ENCODE measurements at places on chromosomes 1 and 21. TPM values are rescaled to one million over a fixed set of nuclear protein-coding genes. Genes with fewer than 3 reads are reported as not detected.

Gene FCGR1A
- total RNA-seq: not detected

Gene CD1E
- not detected for total RNA-seq

Gene SPRR2B
- total RNA-seq: not detected

Gene KRTAP19-1
- not detected for total RNA-seq

Gene SMIM11
- 0.85 TPM for total RNA-seq

Gene THEM5
- not detected for total RNA-seq

Gene MXRA8
- 80.1 TPM for total RNA-seq

Gene BCL2L15
- not detected for total RNA-seq

Gene OPRD1
- total RNA-seq: 0.52 TPM

Gene RPS27
- 3,425 TPM for total RNA-seq

Gene NMNAT2
- total RNA-seq: 5.2 TPM

Gene SHISAL2A
- total RNA-seq: 1.3 TPM

Gene SH3BGR
- total RNA-seq: 1.6 TPM

Gene GJC2
- 1.7 TPM for total RNA-seq

Gene FAM163A
- total RNA-seq: 0.11 TPM

Gene RGS1
- total RNA-seq: 0.07 TPM

Gene ASTN1
- total RNA-seq: 0.41 TPM

Gene NPPB
- total RNA-seq: 1.5 TPM

Gene ERVH48-1
- 42.9 TPM for total RNA-seq

Gene LCE2A
- not detected for total RNA-seq

Gene SH2D2A
- total RNA-seq: 4.3 TPM

Gene CELA2A
- total RNA-seq: not detected

Gene ELAVL4
- total RNA-seq: 1.7 TPM

Gene PRELP
- total RNA-seq: not detected

Gene ARHGAP29
- total RNA-seq: 5.6 TPM

Measured in H7 (cell line).